Fibroblast of skin of back (primary cell): ENCODE measurements at places on chromosomes 4 and X.

GRCh38 chr4:145898466-145898865, 40.2 kb downstream of the ZNF827 start:
- DNase-seq, result no peak

DNA sequence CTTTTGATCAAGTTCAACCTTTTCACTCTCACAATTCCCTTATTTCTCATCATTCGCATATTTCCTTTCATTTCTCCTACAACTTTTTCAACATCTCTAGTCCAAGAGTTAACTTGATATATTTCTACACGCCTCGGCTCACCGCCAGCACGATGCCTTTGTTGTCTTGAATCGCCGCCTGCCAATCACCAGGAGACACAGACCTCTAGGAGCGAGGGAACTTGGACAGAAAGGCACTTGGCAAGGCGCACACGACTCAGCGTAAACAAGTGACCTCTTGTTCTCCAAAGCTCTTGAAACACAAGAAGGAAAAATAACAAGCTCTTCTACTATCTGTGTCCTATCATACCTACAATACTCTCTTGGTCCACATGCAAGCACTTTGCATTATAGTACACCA, 27.1 kb upstream of the RBMX start:
- no peak for DNase-seq

GRCh38 chr4:112099701-112100297, 45.5 kb upstream of the FAM241A start:
- peak; percentile 60 for DNase-seq

- no peak for DNase-seq
These were observed 90.6 kb downstream of the TLL1 start for GRCh38 chr4:165963621-165964020.

DNA sequence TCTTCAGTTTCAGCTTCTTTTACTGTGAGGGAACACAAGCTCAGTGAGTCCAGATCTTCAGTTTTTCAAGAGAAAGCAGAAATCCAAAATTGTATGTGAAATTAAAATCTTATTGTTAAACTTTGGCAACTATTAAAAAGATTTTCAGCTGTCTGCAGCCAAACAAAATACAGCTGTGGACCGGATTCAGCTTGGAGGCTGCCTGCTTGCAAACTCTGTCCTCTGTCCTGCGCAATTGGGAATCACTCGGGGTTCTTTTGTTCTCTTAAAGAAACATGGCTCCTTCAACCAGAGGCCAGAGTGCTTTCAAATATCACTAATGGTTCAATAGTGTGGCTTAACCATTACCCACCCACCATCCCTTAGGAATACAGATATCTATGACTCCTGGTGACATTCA, 201.2 kb downstream of the CHIC2 start:
- no peak for DNase-seq

DNA sequence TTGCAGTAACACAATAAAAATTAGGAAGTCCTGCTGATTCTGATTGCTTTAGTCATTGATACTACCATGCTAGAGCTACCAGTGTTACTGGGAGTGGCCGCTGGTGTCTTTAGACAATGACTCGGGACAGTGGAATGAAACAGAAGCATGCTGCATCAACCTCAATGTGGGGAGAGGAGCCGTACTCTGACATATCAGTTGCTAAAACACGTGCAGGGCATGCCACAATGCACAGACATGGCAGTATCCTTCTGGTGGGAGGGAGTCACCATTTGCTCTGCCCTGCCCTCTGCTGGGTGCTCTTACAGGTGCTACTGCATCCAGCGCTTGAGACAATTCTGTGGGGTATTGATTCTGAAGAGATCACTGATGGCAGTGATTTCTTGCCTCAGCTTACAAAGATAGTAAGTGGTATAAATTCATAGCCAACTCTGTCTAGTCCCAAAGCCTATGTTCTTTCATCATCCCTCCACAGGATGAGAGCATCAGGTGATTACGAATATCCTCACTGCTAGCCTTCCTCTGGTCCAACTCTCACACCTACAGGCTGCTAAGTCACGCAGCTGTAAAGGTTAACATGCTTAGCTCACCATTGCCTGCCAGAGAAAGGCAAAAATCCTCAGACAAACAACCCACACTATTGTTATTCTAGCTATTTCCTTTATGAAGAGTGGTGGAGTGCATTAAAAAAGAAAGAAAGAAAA, 43.7 kb downstream of the NSG1 start:
- DNase-seq, result peak; percentile 98

DNA sequence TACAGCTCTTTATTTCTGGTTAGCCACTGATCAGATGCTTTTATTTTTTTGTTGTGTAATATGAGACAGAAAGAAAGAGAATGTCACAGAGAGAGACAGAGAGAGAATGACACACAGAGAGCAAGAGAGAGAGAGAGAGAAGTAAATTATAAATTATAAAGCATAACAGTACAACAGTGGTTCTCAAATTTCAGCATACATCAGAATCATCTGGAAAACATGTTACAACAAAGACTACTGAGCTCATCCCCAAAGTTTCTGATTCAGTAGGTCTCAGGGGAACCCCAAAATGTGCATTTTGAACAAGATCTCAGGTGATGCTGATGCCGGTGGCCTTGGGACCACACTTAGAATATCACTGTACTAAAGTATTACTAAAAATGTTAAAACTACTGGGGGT, 245.8 kb upstream of the DIAPH2 start:
- DNase-seq, result no peak

- DNase-seq, result no peak
These were observed 85.1 kb upstream of the ADAD1 start for GRCh38 chr4:122293374-122294365.

- DNase-seq, result no peak
These were observed 77.6 kb downstream of the PRKG2 start for GRCh38 chr4:81137446-81137845.

DNA sequence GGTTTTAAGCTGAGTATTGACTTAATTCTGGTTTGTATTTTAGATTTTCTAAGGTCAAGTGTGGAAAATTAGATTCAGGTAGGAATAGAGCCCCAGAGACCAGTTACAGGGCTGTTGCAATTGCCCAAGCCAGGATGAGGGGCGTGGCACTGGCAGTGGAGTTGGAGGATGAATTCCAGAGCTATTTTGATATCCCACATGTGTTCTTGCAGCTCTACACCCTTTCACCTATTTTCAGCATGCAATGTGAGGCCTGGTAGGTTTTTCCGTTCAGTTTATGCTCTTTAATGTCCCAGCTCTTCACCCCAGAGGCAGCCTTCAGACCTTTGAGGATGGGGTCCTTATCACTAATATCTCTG, 17.9 kb upstream of the OGT start:
- DNase-seq, result no peak

DNA sequence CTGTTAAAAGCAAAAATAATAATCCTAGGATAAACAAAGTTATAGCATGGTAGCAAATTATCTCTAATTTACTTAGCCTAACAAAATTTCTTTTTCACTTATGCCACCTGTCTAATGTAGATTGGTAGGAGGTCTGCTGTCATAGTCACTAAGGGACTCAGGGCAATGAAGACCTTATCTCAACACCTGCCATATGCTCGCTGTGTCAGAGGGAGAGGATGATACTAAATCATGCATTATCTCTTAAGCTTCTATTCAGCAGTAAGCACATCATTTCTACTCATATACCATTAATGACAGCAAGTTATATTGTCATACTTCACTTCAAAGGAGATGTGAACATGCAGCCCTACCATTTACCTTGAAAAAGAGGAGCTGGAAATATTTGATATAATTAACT, 44.1 kb downstream of the AFM start:
- DNase-seq, result no peak

- DNase-seq, result peak; percentile 77
These were observed 98.2 kb upstream of the PGRMC2 start for GRCh38 chr4:128385683-128386304.

GRCh38 chr4:188002751-188003150, 7.2 kb downstream of the ZFP42 start:
- no peak for DNase-seq

DNA sequence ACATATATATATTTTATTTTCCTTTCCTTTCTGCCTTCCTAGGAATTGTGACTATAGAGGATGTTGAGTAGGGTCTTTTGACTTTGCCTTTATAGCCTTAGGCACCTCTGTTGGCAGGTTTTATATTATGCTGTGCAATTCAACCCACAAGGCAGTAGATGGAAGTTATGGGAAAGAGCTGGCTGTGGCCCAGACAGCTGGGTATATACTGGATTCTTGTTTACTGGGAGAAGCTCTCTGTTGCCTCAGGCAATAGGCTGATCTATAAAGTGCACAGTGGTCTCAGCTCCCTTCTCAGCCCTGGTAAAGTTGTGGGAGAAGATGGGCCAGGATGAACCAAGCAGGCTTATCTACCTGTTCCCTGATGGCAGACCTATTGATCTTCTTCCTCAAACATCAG, 342.0 kb downstream of the GBA3 start:
- peak; percentile 38 for DNase-seq
